ENCODE measurements at places on chromosomes 6 and 20.

GRCh38 chr6:13742961-13743735 lies 31.5 kb upstream of the RANBP9 start:
- DNase-seq = no peak

DNA sequence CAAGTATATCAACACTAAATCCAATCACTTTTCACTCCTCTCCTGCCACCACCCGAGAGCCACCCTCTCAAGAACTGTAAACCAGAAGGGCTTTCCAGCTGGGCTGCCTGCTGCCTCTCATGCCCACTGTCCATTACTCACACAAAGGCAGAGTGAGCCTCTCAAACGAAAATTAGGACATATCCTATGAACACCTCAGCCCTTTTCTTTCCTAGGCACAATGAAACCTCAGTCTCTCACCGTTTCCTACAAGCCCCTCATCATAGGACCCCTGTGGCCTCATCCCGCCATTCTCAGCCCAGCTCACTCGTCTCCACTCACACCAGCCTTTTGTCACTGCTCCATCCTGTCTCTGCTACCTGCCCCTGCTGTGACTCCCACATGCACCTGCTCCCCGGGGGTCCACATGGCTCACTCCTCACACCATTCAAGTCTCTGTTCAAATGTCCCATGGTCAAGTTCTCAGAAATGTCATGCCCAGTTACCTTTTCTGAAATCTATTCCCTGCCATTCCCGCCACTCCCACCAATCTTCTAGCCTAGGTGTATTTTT lies 7.4 kb downstream of the HLA-F start:
- DNase-seq = no peak

- DNase-seq = no peak
These were observed 2.5 kb downstream of the CST7 start for GRCh38 chr20:24951536-24952083.

DNA sequence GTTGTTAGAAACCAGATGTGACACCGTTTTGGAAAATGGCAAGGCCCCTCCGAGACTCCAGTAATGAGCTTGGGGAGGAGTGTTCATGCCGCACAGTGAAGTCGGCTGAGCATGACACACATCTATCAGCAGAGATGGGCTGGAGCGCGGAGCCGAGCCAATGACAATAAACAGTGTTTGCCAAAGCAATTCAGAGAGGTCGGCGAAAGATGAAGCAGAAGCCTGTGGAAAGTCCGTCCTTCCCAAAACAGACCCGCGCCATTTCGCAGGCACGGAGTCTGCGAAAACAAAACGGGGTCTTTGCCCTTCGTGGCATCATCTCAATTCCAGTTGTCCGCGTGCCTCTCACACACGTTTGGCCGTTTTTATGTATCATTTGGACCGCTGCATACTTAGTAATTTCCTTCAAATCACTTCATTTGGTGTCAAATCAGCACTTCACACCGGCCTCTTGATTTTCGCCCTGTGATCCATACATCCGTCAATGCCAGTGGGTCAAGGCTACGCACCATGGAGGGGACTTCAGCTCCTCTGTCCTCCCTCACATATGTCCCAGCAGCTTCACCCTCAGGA lies 71.3 kb downstream of the SULF2 start:
- no peak for DNase-seq

DNA sequence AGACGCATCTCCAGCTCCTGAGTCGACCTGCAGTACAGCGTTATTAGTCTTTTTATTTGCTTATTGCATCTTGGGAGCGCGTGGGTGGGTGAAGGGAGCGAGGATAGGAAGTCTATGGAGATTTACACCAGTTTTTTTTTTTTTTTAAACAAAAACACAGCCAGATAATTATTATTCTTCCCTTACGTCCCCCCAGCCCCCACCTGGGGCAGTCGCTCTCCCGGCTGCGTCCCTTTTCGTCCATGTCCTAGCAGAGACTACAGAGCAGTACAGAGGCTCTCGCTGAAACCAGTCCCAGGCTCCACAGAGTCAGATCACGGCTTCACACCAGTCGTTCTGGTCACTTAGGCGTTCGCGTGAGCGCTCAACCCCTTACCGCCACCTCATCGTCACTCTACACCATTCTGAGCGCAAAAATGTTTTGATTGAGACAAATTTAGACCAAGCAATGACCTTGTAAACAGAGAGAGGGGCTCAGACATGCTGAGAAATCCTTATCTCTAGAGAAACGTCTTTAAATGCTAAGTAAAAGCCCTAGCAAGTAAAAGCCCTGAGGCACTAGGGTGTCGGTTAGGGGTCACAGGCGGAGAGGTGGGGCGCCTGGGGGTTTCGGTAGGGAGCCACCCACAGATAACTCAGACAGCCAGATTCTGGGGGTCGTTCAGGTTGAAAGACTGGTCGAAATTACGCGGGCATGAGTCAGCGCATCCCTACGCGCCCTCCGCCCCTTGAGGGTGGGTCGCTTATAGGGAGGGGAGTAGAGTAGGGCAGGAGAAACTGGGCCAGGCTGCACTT lies 975 bp upstream of the PPT2 start:
- DNase-seq = no peak

GRCh38 chr20:61419501-61419900 lies 167.4 kb downstream of the CDH4 start:
- no peak for DNase-seq

GRCh38 chr6:104884867-104885517 lies 25.3 kb upstream of the HACE1 start:
- DNase-seq = no peak

DNA sequence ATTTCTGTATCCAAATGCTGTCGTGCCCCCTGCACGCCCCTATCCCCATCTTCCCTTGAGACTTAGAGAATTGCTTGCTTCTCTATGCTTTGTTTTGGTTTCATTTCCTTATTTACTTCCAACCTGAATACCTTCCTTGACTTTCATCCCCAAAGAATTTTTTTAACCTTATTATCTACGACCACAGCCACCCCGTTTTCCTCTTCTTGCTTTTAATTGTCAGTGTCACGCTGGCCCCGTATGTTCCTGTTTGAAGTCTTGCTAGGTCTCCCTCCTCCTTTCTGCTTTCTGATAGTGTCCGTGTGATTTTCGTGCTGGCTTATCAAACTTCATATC lies 40.1 kb downstream of the RNF217 start:
- no peak for DNase-seq

- DNase-seq = no peak
These were observed 541 bp downstream of the SNX21 start for GRCh38 chr20:45833883-45834796.

GRCh38 chr6:143966312-143966711 lies 41.7 kb downstream of the PLAGL1 start:
- no peak for DNase-seq

- no peak for DNase-seq
These were observed 188.2 kb downstream of the PRKN start for GRCh38 chr6:162539321-162539720.

DNA sequence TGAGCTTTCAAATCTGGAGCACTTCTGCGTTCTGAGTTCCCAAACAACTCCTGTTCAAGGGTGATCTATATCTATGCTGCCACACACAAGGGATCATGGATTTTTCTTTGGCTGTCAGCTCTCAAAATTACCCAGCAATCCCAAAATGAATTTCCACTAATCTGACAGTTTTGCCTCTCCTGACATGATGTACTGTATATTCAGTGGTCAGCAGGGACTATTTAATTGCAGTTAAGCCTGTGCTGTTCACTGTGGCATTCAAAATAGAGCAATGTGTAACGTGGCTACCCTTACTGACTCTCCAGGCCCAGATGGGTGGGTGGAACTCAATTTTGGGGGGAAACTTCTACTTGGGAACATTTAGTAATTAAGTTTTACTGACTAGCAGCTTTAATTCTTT lies 283.8 kb upstream of the TSHZ2 start:
- no peak for DNase-seq

GRCh38 chr20:41509316-41510200 lies 108.6 kb downstream of the CHD6 start:
- DNase-seq = no peak

DNA sequence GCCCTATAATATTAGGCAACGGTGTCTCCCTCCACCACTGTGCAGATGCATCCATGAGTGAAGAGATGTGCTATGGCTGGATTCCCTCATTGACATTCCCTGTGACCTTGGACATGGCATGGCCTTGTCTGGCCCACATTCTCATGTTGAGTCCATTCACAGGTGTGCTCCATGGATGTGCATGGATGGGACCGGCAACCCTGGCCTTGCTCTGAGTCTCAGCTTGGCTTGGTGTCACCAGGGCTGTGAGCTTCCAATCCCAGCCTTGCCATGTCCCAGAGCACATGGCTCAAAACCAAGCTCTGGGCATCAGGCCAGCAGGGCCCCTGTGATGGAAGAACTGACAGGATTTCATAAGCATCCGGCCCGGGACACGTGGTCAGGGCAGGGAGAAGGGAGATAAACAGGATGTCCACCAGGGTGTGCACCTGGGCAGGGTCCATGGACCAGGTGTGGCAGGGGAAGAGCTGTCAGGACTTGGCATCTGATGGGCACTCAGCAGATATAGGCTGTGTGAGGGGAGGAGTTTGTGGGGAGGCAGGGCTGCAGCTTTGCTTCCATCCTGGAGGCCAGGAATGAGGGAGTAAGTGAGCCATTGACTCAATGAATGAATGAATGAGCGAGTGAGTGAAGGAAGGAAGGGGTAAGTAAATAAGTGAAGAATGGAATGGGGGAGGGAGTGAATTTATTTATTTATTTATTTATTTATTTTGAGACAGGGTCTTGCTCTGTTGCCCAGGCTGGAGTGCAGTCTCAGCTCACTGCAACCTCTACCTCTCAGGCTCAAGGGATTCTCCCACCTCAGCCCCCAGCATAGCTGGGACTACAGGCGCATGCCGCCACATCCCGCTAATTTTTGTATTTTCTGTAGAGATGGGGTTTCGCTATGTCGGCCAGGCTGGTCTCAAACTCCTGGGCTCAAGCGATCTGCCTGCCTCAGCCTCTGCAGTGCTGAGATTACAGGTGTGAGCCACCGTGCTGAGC lies 15.7 kb downstream of the NRSN2 start:
- peak; percentile 16 for DNase-seq

- DNase-seq = no peak
These were observed 10.1 kb downstream of the CRISP1 start for GRCh38 chr6:49856282-49856681.

DNA sequence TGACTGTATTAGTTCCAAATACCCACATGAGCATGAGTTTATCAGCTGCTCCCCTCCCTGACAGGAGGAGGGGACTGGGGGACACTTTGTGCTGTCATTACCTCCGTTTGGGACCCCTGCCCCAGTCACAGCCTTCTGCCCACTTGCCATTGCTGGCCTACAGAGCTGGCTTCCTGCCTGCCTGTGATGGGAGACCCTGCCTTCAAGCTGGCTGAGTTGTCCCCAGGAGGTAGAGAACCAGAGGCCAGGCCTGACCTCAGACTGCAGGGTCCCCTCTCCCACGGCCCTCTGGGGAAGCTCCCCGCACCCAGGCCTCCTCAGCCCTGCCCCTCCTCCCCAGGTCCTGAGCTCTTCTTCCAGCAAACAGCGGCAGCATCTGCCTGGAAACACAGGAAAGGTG lies 105.5 kb downstream of the JPH2 start:
- no peak for DNase-seq

DNA sequence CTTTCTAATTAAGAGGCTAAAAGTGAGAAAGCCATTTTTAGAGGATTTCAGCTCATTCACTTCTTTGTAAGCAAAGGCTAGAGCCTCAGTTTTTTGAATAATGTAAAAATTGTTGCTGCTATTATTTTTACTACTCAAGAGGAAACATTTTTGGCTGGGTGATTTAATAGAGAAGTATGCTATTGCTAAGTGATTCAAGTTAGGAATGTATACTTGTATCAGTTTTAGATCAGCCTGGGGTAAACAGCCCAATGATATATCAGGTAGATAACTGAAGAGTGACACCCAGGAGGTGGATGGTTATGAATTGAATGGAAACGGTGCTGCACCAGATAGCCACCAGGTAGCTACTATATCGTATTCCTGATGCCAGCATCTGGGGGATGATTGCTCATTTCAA lies 9.2 kb downstream of the QKI start:
- DNase-seq = no peak

GRCh38 chr6:438634-439170 lies 47.1 kb downstream of the IRF4 start:
- no peak for DNase-seq

DNA sequence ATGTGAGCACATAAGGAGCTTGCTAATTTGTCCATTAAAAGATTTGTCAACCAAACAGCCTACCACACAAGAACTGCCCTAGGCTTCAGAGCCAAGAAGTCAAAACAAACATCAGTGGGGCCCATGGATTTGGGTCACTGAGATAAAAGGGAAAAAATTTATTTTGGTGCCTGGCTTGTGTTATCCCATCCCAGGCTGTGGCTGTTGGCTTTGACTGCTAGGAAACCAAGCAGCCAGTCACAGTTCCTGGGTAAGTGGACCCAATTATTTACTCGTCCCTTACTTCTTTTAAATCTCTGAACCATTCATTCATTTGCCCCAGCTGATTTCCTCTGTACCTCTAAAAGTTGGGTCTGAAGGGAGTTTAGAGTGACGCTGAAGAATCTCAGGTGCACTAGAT lies 41.3 kb downstream of the EDN1 start:
- no peak for DNase-seq

GRCh38 chr6:162258647-162259046 lies 468.9 kb downstream of the PRKN start:
- DNase-seq = no peak

DNA sequence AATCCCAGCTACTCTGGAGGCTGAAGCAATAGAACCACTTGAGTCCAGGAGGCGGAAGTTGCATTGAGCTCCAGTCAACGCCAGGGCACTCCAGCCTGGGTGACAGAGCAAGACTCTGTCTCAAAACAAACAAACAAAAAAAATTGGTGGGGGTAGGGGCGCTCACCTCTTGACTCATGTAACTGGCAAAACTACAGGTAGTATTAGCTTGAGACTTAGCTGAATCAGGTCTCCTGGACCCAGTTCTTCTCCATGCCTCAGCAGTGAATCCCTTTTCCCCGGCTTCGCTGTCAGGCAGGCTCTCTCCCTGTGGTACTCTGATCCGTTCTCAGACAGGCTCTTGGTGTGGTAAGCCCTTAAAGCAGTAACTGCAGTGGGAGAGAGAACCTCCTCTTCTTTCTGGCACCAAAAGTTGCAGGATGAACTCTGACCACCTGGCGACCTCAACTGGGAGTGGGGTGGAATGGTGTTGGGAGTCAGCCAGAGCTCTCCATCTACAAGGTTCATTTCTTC lies 12.9 kb downstream of the SLC9A8 start:
- no peak for DNase-seq

- no peak for DNase-seq
These were observed 76.1 kb downstream of the PAX1 start for GRCh38 chr20:21781446-21782075.

GRCh38 chr6:22251348-22251747 lies 45.5 kb downstream of the PRL start:
- no peak for DNase-seq

DNA sequence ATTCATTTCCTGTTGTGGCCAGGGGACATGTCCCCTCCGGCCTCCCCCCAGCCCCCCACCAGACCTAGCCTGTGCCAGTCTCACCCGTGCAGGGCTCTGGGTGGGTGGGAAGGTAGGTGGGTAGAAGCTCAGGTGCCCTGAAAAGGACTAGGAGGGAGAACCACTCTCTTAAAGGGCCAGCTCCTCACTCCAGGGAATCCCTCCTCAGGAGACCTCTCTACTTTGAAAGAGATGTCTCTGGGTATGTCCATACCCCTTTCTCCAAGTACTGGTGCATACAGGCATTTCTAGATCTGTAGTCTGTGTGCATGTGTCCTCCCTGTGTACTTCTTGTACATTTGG lies 60.8 kb upstream of the EPB41L1 start:
- no peak for DNase-seq
